SK-N-MC (cell line): ENCODE measurements at places on chromosomes 4 and X.

DNA sequence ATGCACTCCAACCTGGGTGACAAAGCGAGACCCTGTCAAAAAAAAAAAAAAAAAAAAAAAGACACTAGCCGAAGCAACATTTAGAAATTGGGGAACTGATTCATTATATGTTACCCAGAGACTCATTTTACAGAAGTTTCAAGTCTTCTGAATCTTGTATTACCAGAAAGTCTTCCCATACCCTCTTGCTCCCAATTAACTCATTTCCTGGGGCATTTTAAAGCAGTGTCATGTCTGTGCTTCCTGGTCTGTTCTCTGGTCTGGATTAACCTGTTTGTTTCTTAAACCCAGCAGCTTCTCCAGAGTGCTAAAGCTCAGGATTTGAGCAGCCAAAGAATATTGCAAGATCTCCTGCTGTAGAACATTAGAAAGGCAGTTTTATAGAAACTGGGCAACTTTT lies 43.7 kb downstream of the FRMPD3 start:
- no peak for DNase-seq

- DNase-seq: no peak
Observed at GRCh38 chr4:169251291-169252235, 19.2 kb downstream of the SH3RF1 start.

DNA sequence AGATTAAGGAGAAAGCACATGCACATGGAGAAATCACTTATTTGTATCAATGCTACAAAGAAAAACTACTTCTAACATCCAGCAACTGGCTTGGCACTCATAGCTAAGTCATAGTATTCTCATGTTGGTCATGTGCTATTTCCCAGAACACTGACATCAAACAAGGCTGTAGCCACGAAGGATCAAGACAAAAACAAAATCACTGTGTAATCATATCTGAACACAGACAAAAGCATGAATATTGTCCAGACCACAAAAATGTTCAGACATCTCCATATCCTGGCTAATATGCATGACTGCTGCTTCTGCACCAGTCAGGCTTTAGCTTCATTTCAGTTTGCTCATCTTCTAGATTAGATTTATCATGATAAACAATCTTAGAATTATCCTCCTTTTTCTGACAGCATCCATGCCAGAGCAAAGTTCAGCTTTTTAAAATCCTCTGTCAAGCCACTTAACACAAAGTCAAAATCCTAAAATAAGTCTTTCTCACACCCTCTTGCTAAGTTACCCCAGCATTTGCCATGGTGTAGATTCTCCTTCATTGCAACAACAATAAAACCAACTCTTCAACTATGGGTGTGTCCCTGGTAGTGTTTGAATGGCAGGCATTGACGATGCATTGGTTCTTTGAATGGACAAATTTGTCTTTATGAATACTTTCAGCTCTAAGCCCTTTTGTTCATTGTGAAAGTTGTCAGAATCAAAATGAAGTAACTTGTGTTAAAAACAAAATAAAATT lies 39.1 kb upstream of the NPFFR2 start:
- no peak for DNase-seq

- no peak for DNase-seq
Observed at GRCh38 chr4:64796581-64796980, 387.3 kb upstream of the TECRL start.

DNA sequence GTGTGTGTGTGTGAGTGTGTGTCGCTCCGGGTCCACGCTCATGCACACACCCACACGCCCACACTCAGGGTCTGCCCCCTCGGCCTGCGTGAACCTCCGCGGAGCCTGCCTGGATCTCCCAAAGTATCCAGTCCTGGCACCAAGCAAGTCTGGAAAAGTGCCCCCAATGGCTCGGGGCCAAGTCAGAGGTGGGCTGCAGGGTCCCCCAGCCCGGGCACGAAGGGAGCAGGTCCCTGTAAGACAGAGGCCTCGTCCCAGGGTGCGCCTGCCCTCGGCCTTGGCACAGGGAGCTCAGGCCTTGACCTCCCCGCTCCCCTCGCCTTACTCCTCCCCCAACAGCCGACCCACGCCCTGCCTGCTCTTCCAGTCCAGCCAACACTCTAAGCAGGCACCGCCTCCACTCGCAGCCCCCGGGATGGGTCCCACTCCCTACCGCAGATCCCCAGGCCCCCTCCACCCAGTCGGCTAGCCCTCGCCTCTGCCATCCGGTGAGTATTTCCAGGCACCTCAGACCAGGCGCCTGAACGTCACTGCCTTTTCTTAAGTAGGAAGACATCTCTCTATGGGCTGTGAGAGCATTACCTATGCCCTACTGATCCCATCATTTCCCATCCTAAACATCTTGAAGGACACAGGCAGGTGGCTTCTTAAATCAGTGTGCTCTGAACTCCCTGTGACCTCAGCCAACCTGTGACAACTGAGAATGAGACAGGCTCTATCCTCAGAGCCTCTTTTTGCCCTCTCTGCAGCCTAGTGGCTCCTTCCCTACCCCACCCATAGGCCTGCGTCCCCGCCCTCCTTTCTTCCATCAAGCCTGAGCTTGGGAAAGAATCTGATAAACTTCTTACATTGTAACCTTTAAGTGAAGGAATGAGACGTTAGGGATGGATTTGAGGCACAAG lies 704 bp downstream of the FAM114A1 start:
- no peak for DNase-seq

DNA sequence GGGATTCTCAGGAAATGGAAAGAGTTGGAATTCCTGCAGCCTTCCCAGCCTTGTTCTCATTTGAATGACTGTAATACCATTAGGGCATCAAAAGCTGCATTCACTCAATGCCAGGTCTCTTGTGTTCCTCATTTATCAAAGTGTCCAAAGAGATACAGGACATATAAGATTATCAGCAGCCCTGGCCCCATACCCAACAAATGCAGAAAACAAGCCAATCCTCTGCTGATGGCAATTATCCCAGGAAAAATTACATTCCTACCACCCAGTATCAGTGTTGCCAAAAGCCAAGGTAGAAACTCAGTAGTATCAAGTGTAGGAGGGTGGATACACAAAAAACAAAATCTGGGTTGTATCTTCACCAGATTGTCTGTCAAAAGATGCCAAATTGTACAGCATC lies 18.5 kb upstream of the ASB5 start:
- no peak for DNase-seq

GRCh38 chr4:20337261-20337664 lies 85.6 kb downstream of the SLIT2 start:
- DNase-seq: no peak

DNA sequence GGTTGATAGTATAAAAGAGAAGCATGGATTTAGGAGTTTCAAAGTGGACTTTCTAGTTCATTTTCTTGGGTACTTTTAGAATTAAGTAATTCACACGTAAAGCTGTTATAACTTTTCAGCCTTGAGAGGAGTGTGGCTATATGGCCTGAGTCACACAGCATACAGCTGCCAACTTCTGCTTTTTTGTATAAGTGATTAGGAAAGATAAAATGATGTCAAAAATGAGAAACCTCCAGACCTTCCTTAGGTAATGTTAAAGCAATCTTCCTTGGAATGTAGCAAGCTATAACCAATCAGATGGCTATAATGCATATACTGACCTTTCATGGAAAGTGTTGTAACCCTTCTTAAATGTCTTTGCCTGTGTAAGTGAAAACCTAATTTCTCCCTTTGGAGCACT lies 39.2 kb downstream of the RAB40AL start:
- DNase-seq: no peak

DNA sequence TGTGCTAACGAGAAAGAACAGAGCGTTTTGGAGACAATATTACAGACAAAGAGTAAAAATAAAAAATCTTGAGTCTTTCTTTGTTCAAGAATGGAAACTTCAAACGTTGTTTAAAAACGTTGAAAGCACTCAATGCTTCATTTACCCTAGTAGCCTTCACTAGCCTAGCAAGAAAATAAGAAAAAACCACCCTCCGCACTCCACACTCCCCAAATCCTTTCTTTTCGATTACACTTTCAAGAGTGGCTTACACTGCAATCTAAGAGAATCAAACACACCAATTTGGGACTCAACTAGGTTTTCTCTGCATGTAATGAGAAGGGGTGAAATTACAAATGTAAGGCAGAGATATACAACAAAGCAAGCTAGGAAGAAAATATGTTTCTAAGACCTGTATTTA lies 4.7 kb downstream of the TMSB4X start:
- DNase-seq: no peak

DNA sequence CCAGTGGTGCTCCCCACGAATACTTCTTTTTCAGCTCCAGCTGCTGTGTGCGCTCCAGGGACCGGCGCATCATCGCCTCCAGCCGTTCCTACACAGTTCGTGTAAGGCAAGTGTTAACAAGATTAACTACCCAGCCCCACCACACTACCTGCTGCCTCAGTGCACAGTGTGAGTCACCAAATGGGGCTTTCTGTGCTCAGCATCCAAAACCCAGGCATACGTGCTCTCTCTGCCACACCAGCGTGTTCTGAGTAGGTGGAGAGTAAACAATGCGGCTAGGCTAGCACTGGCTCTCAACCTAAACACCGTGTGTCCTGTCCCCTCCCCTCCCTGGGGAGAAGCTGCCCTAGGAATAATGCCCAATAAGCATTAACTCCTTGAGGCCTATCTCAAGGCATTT lies 60.0 kb downstream of the MAP7D2 start:
- no peak for DNase-seq

DNA sequence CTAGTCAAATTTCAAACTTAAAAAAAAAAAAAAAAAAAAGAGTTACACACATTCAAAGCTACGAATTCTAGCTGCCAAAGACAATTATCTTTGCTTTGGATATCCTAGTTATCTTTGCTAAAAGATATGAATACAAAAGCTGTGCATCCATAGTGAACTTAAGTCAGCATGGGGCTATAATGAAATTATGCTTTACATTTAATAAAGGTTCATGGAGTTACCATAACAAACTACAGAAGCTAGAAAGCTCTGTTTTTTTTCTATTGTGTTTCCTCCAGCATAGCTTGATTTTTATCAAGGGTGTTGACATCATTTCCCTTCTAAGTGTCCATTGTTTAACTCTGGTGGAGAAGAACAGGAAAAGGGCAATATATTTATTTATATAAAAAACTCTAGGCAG lies 234.1 kb downstream of the ANKRD50 start:
- DNase-seq: no peak

DNA sequence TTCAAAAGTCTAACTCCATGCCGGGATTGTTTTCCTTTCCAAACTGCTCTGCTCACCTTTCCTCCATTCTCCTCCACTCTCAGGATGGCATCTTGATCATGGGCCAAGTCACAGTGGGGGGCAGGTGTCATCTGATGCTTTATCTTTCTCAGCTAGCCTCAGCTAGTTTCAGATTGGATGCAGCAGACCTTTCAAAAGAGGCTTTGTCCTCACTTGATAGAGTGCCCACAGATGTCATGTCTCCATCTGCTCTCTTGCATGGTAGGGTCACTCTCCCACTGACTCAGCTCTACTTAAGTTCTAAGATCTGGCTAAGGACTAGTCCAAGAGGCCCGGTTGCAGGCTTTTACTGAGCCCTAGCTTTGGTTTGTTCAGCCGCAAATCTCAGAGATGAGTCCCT lies 341.8 kb upstream of the GALNT7 start:
- no peak for DNase-seq

- DNase-seq: no peak
Observed at GRCh38 chr4:138414202-138414601, 172.1 kb upstream of the SLC7A11 start.

DNA sequence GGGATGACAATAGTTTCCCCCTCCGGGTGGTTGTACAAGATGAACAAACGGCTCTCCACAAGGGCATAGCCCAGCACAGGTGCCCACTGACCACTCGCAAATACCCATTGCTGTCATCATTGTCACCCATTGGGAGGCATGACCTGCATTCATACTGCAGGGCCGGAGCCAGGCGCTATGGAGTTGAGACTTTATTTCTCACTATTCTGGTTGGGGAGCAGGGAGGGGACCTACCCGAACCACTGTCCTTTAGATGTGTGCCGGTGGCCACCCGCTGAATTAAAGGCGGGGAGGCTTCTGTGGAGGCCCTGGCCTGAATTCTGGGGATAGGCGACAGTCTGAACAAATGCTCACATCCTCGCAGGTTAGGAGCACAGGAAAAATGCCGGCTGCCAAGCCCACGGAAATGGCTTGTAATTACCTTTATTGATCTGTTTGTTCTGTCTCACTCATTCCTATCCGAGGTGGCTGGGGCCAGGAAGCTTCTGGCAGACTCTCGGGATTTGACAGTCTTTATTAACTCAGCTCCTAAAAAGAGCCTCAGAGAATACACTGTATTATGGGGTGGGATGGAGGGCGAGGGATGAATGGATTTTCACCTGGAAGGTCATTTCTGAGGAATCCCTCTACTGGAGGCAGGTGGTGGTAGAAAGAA lies 125.1 kb upstream of the PSAPL1 start:
- DNase-seq: no peak

- DNase-seq: no peak
Observed at GRCh38 chr4:178026999-178027398, 584.8 kb upstream of the AGA start.

DNA sequence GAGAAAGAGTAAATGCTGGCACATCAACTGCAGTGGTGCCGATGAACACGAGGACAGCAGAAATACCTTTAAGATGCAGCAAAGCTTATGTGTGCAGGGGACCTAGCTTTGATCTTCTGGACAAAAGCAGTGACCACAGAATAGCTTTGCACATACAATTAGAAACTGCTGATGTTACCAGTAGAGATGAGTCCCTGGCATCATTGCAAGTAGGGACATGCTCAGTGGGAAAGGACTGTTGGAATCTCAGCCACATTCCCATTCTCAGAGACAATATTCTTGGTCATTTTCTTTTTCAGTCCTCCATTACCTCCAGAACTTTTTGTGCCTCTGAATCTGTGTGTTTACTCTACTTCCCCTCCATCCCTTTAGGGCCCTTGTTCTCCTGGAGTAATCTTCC lies 16.9 kb upstream of the PDLIM3 start:
- no peak for DNase-seq

DNA sequence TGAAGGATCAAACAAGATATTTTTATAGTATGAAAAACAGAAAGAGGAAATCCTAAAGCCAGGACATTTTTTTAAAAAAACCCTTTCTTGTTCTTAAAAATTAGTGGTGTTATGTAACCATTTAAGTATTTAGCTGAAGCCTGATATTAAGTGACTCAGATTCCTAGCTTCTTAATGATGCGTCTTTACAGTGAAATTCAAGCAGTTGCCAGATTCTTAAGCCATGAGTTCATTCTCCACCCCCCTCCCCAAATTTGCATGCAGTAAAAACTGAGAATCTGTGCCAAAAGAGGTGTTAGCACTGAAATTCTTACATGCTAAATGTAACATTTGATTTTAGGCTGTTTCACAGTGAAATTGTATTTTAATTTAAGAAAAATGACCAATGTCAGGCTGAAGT lies 180.8 kb downstream of the RAPGEF2 start:
- peak; percentile 62 for DNase-seq

DNA sequence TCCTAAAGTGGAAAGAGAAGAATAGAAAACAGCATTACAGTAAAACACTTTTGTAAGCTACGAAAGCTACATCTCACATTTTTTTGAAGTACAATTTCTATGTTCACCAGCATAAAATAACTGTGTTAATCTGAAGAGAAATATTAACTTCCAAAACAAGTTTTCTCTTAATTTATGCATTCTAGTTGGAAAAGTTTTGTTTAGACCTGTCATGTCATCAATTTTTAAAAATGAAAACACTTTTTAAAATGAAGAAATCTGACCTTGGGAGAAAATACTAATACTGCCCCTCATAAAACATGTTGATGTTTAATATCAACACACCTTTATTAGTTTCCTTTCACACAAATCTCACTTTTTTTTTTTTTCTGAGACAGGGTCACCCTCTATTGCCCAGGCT lies 45.2 kb downstream of the CCDC158 start:
- DNase-seq: no peak
